ENCODE measurements at places on chromosomes 2 and 18.

GRCh38 chr2:27628767-27629709, at the start of the genes CCDC121 and GPN1:
Gene CCDC121, minus strand, starts transcription at chr2:27629012. Its CDS starts 1,213 bp downstream, at chr2:27627799.
Gene GPN1, plus strand, starts transcription at chr2:27629050. Its CDS starts 9 bp downstream, at chr2:27629059.
- peak; percentile 73 for DNase-seq

DNA sequence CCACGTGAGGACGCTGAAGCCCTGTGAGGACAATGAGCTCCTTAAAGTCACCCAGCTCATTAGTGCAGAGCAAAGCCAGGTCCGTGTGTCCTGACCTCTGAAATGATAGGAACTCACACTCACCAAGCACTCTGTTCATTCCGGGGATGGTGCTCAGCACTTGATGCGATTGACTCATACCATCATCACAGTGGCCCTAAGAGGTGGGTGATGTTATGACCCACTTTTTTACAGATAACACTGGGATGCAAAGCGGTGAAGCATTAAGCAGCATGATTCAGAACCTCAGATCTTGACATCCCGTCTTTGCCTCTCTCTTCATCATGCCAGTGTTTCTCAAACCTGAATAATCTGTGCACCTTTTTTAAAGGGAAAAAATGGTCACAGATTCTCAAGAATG, 234.8 kb downstream of the ALPK2 start:
- DNase-seq: no peak

GRCh38 chr2:154291511-154291910, 407.0 kb upstream of the KCNJ3 start:
- no peak for DNase-seq

- DNase-seq: no peak
These were observed 304.2 kb downstream of the CYP26B1 start for GRCh38 chr2:71843391-71843850.

- DNase-seq: no peak
These were observed 12.0 kb downstream of the UGP2 start for GRCh38 chr2:63853527-63854310.

DNA sequence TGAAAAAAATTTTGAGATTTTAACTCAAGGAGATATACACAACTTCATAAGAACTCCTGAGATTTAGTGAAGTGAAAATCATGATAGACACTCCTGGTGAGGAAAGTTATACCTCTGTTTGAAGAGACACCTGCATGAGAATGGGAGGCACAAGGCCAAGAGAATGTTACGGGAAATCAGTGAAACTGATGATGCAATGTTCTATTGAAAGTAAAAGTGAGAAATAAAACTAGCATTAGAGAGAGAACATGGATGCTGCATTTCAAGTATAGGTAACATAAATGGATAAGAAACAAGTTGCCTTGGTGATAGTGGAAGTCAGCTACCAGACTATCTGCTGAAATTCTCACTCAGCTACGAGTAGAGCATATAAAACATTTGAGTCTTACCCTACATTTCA, 562.1 kb upstream of the FANCL start:
- DNase-seq: no peak

GRCh38 chr2:54402350-54402749, 53.8 kb upstream of the SPTBN1 start:
- DNase-seq: no peak

DNA sequence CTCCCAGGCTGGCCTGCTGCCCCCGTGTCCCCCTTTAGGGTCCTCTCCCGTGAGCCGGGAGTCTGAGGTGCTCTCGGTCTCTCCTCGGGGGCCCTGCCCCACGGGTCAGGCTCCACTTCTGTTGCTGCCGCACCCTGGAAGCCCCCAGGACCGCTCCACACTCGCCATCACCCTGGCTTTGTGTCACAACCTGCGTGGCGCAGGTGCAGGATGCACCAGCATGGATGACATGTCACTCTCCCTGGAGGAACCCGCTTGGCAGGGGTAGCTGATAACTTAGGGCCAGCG, 10.8 kb upstream of the ARHGEF4 start:
- DNase-seq: no peak

DNA sequence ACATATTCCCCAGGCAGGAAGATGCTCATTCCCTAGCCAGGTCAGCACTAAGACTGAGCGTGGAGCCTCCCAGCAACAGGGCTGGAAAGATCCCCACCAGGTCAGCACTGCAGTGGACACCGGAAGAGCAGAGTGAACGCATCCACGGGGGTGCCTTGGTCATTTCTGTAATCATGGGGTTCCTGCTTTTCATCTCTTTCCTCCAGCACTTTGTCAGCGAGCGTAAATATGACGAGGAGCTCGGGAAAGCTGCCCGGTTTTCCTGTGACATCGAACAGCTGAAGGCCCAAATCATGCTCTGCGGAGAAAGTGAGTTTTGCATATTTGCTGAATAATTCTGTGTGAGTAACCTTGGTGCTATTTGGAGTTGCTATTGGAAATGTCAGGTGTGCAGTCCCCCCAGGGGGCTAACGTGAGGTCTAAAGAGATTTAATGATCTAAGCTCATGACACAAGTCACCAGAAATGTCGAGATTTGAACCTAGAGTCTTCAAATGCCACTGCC, 40.1 kb downstream of the KCTD18 start:
- DNase-seq: no peak

- no peak for DNase-seq
These were observed 5.8 kb upstream of the ARL5A start for GRCh38 chr2:151833984-151834383.

DNA sequence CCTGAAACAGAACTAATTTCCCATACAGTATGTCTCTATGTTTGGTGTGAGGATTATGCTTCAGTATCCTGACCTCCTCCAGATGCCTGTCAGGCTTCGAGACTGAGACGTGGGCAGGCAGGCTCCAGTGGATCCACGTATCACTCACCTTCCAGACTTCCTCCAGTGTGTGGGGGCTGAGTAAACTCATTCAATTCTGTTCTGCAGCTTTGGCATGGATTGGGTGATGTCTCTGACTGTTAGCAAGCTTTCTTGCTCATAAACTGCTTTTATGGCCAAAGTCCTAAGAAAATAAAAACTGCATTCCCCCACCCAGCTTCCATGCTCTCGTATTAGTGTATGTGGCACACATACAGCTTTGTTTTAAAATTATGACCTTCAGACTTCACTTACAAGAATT, 53.6 kb downstream of the CCDC93 start:
- no peak for DNase-seq

DNA sequence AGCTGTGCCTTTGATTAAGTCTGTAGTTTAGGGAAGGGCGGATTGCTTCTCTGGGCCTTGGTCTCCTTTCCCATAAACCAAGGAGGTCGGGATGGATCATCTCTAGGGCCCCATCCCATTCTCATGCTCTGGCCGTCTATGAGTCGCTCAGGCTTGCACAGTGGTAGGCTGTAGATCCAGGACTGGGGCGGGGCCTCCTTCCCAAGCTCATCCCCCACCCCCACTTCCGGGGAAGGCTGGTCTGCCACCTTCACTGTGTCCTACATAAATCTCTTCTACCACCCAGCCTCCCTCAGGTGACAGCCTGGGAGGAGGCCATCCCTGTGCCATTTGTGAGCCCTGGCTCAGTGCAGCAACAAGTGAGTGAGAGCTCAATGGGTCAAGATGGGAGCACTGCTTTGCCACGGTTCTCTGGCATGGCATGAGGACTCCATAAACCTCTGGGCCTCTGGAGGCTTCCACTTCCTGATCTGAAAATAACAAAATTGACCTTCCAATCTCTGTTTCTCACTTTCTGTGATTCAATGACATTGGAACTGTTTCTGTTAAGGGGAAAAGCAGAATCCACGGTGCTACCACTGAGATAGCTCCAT, 68.5 kb downstream of the SUMO1 start:
- no peak for DNase-seq

GRCh38 chr2:160742667-160743066, 249.1 kb upstream of the RBMS1 start:
- no peak for DNase-seq

DNA sequence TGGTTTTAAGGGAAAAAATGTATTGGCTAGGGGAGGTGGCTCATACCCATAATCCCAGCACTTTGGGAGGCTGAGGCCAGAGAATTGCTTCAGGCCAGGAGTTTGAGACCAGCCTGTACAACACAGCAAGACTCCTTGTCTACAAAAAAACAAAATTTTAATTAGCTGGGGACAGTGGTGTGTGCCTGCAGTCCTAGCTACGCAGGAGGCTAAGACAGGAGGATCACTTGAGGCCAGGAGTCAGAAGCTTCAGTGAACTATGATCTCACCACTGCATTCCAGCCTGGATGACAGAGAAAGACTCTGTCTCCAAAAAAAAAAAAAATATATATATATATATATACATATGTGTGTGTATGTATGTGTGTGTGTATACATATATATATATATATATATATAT, 18.5 kb downstream of the CCDC88A start:
- no peak for DNase-seq

DNA sequence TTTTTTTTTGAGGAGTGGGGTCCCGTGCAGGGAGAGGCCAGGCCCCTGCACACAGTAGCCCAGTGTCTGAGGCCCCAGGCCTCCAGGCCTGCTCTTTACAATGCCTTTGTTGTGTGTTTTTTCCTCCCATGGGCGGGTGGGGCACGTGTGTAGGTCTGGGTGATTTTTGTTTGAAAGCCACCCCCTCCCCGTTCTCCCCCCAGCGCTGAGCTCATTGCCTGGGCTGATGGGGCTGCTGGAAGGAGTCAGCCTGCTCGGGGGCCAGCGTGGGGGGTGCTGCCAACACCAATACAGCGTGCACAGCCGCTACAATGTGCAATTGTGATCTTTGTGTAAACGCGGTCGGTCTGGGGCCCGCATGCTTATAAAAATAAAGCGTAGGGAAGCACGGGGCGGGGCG, 142.7 kb downstream of the DYSF start:
- DNase-seq: no peak

- no peak for DNase-seq
These were observed 54.5 kb upstream of the DAPL1 start for GRCh38 chr2:158740621-158741020.

DNA sequence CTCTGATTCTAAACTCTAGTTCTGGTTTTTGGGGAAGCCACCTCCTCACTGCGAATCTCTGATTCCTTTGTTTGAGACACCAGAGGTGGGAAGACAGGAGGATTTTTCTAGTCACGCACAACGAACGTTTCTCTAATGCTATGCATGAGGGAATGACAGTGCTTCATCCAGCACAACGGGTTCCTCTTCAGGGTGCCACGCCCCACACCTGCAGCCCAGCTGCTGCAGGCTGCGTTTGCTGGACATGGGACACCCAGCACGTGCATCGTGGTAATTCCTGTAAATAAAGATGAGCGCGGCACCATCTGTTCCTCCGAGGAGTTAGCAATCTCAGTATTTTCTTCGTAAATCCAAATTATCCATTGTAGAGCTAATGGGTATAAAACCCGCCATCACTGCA, 37.5 kb upstream of the TPO start:
- no peak for DNase-seq

- no peak for DNase-seq
These were observed 14.1 kb downstream of the LAMA3 start for GRCh38 chr18:23703057-23703986.

DNA sequence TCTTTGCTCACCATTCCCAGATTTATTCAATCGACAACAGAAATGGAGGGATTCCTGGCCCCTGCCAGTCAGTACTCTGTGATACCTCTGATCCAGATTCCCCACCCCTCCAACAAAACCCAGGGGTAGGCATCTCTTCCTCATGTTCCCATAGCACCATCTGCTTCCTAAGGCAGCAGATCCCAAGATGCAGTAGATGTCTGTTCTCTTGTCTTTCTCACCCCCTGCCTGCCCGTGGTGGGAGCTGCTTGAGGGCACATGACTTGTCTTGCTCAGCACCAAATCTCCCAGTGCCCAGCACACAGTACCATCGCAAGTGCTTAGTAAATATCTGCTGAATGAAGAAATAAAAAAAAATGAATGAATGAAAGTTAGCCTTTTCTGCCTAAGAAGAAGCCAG, 98.2 kb downstream of the ZBTB7C start:
- DNase-seq: no peak

DNA sequence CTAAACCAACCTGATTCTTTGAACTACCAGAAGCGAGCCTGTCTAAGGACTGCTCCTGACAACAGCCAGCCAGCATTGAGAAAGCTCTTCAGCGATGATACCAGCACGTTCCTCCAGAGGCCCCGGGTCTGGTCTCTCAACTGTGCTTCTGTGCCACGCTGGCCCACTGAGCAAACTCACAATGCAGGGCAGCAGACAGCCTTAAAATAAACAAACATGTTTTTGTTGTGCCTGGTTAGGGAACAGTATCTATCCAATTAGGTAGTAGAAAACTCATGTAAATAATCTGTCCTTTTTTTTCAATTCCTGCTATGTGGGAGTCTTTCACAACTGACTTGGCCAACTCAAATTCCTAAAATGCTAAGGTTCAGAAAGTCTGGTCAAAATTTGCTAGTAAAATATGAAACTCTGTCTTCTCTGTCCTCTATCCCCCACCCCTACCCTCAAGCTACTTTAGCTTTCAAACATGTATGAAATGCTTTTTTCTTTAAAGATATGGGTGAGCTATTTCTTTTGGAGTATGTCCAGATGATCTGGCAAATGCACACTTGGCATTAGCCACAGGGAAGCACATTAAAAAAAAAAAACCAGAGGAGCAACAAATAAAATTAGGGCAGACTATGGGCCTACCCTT, 21.4 kb upstream of the EML4 start:
- DNase-seq: no peak

- DNase-seq: no peak
These were observed 994.1 kb upstream of the ACVR2A start for GRCh38 chr2:146850746-146851145.

- no peak for DNase-seq
These were observed 107.9 kb upstream of the NDUFV2 start for GRCh38 chr18:8994603-8995002.

- no peak for DNase-seq
These were observed 114.9 kb downstream of the ICOS start for GRCh38 chr2:204051476-204051875.

GRCh38 chr2:175935289-175936181, 66.5 kb downstream of the LNPK start:
- DNase-seq: no peak

- DNase-seq: no peak
These were observed 46.3 kb upstream of the SLC39A10 start for GRCh38 chr2:195610717-195611116.

DNA sequence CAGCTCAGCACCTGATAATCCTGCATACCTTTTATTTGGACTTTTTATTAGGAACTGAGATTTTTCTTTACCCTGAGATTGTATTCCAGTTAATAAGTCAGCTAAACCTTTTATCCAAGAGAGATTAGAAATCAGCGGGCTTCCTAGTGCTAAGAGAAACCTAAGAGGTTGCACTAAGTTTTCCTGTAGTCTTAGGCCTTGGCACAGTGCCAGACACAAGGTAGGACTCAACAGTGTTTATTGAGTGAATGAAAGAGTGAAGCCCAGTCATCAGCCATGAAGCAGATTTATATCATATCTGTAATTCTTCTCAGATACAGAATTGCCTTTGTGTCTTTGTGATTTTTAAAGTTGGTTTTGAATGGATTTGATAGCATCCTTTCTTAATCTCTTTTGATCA, 13.6 kb downstream of the OTX1 start:
- no peak for DNase-seq

GRCh38 chr2:217585362-217585761, 417.4 kb downstream of the TNS1 start:
- no peak for DNase-seq

DNA sequence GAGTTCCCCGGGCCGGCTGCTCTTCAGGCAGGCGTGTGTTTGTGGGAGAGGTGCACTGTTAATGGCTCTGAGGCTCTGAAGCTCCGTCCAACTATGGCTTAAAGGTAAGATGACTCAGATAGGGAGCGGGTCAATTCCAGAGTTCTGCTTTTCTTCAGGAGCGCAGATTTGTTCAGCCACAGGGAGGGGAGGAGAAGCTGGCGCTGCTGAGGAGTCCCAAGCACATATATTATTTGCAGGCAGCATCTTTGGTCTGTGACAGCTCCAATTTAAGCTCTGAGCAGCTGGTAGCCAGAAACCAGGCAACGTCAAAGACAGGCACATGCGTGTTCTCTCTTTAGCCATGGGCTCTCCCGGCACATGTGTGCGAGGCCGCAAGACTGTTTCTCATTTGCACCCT, 229.2 kb downstream of the BCL2 start:
- DNase-seq: no peak

All from HS-27A (cell line).